Suppressor macrophage treated with lipopolysaccharide for 1 hour (primary cell): ENCODE measurements at places on chromosomes 13 and 19.

DNA sequence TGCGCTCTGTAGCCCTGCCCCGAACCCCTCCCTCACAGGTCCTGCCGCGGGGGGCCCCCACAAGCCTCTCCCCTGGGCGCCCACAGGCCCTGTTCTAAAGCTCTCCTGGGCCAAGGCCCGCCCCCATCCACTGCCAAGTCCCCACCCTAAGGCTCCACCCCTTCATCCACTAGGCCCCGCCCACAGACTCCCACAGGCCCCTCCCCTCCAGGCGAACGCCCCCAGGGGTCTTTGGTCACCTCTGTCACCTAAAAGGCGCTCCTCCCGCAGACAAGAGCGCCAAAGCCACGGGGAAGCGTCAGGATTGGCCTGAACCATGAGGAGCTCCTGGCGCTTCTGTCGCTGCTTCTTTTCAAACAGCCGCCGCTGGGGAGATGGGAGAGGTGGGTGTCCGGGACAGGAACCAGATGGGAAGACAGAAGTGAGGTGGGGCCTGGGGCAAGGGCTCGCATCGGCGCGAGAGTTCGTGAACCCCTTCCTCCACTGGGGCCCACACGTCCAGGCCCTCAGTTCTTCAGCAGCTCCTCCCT, 2.3 kb downstream of the TULP2 start:
- DNase-seq: peak; percentile 48

DNA sequence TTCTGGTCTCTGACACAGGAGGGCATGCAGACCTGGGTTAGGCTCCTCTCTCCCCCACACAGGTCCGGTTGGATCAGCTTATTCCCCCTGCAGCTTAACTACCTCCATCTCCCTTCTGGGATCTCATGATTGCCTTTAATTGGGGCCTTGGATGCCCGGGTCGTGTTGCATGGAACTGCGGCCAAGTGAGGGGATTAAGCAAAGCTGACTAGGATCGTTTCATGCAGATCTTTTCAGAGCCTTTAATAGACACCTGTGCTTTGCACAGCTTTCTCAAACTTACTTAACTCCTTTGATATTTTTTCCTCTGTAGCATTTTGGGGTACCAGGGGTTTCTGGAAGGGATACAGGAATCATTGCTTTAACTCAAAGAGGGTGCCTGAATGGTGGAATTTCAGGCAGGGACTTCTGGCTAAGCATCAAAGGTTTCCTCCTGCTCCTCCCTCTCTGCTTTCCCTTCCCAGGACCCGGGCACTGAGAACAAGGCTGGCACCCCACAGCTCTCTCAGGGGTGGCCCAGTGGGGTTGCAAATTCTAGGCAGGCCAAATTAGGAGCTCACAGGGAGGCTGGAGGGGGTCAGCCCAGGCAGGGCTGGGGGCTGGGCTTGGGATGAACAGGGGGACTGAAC, 477 bp downstream of the NFILZ start:
- no peak for DNase-seq

- DNase-seq: no peak
These were observed 30.0 kb upstream of the PCDH17 start for GRCh38 chr13:57601536-57601935.

- peak; percentile 45 for DNase-seq
These were observed 38.7 kb upstream of the KLF2 start for GRCh38 chr19:16285769-16286498.

- DNase-seq: no peak
These were observed 25.4 kb downstream of the MAP2K2 start for GRCh38 chr19:4098493-4098892.
